ENCODE measurements at places on chromosomes 4 and X.
A peak's percentile ranks its signal among the peaks of the same experiment; 100 is the strongest.

- peak; percentile 61 for DNase-seq
Observed at GRCh38 chr4:119041951-119042560, 93.6 kb upstream of the MYOZ2 start.

DNA sequence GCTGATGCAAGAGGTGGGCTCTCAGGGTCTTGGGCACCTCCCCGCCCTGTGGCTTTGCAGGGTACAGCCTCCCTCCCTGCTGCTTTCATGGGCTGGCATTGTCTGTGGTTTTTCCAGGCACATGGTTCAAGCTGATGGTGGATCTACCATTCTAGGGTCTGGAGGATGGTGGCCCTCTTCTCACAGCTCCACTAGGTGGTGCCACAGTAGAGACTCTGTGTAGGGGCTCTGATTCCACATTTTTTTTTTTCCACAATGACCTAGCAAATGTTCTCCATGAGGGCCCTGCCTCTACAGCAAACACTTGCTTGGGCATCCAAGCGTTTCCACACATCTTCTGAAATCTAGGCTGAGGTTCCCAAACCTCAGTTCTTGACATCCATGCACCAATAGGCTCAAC is 657.9 kb upstream of the CT83 start:
- DNase-seq = no peak

- no peak for DNase-seq
Observed at GRCh38 chr4:54909961-54910360, 215.4 kb downstream of the KDR start.

DNA sequence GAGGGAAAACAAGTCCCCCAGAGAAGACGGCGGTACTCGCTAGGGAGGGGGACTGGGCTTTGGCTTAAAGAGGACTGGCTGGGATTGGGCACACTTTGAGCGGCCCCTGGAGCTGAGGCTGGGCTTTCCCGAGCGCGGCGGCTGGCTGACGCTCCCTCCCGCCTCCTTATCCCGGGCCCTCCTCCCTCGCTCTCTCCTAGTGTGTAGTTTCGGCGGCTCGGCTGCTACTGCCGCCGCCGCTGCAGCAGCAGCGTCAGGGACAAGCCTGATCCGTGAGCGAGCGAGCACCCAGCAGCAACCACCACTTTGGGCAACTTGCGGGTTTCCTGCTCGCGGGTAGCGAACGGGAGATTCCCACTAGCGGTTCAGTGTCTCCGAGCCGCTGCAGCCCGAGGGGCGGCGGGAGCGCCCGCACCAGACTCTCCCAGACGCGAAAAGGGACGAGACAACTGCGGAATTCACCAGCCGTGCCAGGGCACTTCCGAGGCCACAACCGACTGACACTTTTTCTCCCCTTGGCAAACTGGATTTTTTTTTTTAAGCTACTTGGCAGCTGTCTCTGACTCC is 632 bp upstream of the PCDH7 start:
- no peak for DNase-seq

DNA sequence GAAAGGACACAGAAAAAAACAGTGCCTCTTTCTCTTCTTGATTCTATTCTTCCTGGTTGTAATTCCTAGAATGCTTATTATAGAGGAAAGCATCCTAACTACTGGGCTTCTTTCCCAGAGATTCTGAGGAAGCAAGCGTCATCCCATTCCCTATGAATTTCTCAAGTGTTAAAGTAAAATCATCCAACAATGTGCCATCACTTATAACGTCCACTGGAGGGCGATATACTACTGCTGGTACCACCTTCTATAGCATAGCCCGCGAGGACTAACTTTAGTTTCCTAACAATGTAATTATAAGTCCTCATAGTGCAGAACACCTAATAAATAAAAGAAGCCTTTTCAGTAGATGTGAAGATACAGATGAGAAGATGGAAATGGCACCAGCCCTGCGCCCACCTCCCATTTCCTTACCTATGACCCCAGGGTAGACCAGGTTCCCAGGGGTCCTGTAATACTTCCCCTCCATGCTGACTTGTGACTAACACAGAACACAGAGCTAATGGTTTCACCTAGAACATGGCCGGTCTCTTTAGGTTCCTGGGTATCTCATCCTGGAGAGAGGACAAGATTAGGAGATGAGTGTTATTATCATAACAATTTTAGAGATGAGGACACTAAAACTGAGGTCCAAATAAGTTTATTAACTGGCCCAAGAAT is 4.2 kb downstream of the CENPVL3 start:
- DNase-seq = peak; percentile 19

DNA sequence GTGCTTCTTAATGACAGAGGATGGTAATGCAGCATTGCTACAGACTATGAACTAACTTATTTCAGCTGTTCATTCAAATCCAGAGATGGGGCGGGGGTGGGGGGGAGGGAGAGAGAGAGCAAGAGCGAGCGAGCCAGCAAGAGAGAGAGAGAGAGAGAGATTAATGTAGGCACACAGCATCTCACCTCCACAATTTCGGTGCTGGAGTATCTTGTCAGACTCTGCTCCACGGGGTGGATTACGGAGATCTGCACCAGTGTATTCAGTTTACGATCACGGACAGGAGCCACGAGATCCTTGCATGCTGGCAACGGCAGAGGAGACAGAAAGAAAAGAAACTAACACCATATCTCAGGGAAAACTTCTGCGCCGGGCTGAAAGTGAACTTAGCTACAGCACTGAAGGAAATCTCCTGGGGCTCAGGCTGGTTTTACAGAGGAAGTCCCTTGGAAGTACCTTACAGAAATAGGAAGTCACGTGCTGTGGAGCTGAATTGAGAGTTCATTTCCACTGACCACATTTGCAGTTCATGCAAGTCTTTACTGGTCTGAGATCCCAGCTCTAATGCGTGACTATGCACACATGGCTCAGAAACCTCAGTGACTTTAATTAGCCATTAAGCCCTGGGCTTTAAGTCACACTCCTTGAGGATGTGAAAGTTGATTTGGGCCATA is 440.9 kb downstream of the INPP4B start:
- peak; percentile 68 for DNase-seq

DNA sequence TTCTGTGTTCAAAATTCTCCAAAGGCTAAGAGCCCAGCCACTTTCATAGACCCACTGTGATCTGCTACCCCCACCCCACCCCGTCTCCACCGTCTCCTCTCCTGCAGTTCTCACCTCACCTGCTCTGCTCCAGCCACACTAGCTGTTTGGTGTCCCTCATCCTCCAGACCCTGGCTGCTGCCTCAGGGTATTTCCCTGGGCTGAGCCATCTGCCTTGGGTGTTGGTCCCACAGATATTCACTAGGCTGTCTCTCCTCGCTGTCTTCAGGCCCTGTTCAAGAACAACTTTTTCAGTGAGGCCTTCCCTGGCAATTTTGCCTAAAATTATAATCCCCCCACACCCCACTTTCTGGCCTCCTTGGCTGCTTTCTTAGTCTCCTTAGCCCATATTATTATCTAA is 31.8 kb upstream of the DAPP1 start:
- DNase-seq = no peak

DNA sequence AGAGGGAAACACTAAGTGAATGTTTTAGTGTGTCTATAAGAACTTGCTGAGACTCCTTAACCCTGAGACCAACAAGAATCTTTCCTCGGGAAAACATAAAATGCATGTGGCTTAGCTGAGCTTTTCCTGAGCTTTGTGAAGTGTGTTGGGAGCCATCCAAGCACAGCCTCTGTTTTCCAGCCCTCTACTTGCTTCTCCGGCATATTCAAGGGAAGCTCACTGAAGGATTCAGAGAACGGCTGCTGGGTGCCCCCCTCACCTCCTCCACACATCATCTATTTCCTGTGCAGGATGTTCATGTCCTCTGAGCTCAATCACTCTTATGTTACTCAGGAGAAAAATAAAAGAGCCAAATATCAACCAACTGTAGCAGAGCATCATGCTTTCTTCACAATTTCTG is 492.1 kb downstream of the IL15 start:
- DNase-seq = no peak

DNA sequence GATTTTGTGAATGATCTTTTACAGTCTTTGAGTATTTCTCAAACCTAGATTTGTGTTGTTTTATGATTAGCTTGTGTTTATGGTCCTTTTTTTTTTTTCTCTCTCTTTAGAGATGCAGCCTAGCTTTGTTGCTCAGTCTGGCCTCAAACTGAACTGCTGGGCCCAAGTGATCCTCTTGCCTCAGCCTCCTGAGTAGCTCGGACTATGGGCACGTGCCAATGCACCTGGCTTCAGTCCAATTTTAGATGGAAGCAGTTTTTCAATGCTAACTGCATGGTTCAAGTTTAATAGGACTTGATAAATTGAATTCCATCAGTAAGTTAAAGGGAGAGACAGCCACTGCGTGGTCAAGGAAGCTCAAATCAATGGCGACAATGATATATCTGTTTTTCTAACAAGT is 3.8 kb upstream of the FGG start:
- DNase-seq = no peak

DNA sequence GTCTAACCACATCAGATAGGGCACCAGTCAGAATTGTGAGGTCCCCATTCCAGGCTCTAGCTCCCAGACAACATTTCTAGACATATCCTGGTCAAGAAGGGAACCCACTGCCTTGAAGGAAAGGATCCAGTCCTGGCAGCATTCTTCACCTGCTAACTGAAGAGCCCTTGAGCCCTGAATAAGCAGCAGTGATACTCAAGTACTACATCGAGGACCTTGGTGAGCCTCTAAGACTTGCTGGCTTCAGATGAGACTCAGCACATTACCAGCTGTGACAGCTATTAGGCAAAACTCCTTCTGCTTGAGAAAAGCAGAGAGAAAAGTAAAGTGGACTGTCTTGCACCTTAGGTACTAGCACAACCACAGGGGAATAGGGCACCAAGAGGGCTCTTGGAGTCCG is 205.8 kb upstream of the F9 start:
- no peak for DNase-seq

- DNase-seq = peak; percentile 10
Observed at GRCh38 chr4:168361365-168362024, 42.9 kb upstream of the DDX60 start.

DNA sequence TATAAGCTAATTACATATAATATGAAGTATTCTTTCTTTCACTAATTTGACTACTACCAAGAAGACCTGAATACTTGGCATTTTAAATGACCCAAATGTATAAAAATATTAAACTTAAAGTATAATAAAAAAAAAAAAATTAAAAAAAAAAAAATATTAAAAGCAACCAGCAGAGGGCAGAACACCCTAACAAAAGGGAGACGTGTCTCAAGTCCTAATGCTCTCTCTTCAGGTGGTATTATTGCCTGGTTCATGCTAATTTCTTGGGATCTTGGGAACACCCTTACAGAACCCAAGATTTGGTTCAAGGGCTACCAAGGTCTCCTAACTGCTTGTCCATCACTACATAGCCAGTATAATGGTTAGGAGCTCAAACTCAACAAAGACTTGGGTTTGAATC is 754.8 kb downstream of the RAB28 start:
- no peak for DNase-seq

DNA sequence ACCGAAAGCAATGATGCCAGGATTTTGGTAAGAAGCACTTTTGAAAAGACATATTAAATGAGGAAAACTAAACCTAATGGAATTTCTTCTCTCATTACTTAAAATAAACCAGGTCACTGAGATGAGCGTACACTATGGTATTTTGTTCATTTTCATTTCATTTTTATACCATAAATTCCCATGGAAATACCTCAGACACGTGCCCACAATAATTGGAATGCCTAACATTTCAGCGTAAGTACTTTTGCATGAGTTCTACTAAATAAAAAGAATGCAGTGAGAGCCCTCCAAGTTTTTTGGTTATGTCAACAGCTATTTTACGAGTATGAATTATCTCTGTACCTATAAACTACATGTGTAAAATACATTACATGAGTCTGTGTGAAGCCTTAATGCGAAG is 3.2 kb downstream of the CAMK2D start:
- no peak for DNase-seq

Measured in RPMI8226 (cell line).